ENCODE measurements at places on chromosomes 1 and 21.

DNA sequence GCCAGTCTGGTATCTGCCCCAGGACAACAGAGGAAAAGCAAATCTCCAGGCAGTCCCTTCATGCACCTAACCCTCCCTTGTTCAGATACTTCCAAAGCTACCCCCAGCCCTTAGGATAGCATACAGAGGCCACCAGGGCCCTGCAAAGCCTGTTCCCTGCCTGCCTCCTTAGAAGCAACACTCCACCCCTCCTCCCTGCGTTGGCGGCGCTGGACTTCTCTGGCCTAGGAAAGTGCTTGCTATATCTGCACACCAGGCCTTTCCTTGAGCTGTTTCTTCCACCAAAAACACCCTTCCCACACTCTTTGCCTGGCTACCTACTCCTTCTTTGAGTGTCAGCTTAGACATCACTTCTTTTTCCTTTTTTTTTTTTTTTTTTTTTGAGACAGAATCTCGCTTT is 61.3 kb downstream of the GRIK3 start:
- DNase-seq: no peak

- no peak for DNase-seq
Observed at GRCh38 chr1:85440612-85441011, 24.3 kb downstream of the DDAH1 start.

GRCh38 chr1:31239653-31240241 is at the start of gene NKAIN1:
TSS of gene NKAIN1 (minus strand) at chr1:31239887. CDS start at chr1:31239547, 340 bp downstream.
- DNase-seq: no peak

- peak; percentile 50 for DNase-seq
Observed at GRCh38 chr1:228341450-228341813, 65.2 kb downstream of the TRIM11 start.

DNA sequence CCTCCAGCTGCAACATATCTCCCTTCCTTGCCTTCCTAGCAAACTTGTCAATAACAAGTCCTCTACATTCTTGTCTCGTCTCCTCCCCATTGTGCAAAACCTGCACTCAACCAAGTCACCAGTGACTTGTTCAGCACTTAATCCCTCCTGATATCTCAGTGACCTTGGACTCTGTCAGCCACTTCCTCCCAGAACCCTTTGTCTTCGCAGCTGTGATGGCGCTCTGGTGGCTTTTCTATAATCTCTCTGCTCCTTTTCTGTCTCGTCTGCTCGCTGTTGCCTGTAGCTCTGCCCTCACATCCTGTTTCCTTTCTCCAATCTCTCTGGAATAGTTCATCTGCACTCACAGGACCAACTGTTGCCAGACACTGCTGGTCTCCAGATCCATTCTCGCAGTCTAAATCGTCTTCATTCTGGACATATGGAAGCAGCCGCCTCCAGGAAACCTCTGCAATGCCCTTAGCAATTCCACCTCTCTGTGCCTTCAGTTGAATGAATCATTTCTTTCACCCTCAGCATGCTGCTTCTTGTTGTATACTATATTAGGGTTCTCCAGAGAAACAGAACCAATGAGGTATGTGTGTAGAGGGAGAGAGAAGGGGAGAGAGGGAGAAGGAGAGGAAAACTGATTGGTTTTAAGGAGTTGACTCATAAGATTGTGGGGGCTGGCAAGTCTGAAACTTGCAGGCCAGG is 17.4 kb upstream of the IFNAR2 start:
- DNase-seq: no peak

DNA sequence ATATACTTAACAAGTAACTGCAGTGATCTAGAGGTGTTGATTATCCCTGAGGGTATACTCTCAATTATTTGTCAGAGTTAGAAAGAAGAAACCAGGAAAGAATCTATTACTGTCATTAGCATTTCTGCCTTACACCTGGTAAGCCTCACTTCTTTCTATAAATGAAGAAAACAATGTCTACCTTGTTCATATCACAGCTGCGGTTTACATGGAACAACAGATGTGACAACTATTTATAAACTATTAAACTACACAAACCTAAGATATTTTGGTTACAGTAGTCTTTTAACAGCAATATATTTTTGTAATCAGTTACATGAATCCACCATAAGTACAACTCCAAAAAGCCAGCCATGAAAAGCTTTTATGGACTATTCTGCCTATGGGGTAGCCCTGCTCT is 40.7 kb downstream of the GON4L start:
- DNase-seq: no peak

- DNase-seq: no peak
Observed at GRCh38 chr1:199302554-199302953, 663.7 kb downstream of the PTPRC start.

- no peak for DNase-seq
Observed at GRCh38 chr1:1943834-1944570, 24.9 kb upstream of the TMEM52 start.

- DNase-seq: no peak
Observed at GRCh38 chr1:83545066-83545862, 453.7 kb downstream of the TTLL7 start.

DNA sequence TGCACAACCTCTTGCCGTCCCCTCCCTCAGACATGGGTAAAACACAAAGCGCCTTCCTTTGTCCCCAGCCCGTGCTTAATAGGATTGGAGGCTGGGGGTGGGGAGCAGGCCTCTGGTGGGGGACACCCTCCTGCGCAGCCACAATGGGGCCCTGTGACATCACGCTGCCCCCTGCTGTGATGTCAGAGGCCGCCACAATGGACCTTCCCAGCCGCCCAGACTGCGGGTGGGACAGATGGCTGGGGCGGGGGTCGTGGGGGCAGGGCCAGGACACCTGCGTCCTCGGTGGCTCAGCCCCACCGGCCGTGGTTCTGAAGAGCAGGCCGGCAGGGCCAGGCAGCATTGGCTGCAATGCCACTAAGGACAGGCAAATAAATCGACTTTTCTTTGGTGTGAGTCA is 39.9 kb downstream of the EPHA2 start:
- DNase-seq: no peak

GRCh38 chr1:62691062-62691844 is 3.1 kb upstream of the DOCK7 start:
- DNase-seq: no peak

- DNase-seq: no peak
Observed at GRCh38 chr1:98103617-98104285, 182.9 kb upstream of the DPYD start.

DNA sequence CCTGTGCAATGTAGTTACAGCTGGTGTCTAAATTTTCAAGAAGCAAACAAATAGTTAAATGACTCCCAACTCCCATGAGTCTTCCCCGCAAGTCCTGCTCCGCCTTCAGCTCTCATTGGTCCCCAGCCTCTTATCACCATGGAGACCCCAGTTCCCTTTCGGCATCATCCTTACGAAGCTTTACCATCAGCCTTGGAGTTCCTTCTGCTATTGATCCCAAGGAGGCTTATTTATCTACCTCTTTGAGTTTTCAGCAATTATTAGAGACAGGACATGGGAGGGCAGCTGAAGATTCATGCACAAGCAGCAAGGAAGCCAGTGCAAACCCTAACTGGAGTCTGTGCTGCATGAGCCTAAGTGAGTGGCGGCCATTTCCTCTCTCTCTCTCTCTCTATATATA is 12.3 kb downstream of the KCNA2 start:
- DNase-seq: no peak

DNA sequence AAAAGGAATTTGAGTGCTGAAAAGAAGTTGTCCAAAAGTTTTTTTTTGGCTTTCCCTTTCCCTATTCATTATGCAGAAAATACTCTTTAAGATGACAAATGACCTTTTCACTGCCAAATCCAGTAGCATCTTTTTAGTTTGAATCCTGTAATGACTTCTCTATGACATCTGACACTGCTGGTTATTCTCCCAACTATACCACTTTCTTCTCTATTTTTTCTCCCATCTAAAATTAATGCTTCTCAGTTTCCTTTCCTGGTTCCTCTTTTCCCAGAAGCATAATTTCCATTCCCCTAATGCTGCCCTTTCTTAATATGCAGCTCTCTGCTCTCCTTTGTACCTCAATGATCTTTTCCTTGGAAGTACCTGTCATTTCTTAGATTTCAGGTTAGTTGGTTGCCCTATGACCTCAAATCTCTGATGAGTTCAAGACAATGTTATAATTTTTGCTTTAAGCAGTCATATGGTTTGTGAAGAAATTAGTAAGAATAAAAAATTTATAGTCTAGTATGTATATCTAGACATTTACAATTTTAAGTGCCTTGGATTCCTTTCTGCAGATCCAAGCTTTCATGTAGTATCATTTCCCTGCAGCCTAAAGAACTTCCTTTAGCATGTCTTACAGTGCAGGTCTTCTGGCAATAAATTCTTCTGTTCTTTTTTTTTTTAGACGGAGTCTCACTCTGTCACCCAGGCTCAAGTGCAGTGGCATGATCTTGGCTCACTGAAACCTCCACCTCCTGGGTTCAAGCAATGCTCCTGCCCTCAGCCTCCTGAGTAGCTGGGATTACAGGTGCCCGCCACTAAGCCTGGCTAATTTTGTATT is 150.8 kb downstream of the CDC42BPA start:
- no peak for DNase-seq

- peak; percentile 80 for DNase-seq
Observed at GRCh38 chr1:61742620-61743430, 545 bp downstream of the PATJ start.

- no peak for DNase-seq
Observed at GRCh38 chr1:82034812-82035211, 234.1 kb downstream of the ADGRL2 start.

GRCh38 chr1:4621646-4622045 is 32.8 kb upstream of the AJAP1 start:
- no peak for DNase-seq

DNA sequence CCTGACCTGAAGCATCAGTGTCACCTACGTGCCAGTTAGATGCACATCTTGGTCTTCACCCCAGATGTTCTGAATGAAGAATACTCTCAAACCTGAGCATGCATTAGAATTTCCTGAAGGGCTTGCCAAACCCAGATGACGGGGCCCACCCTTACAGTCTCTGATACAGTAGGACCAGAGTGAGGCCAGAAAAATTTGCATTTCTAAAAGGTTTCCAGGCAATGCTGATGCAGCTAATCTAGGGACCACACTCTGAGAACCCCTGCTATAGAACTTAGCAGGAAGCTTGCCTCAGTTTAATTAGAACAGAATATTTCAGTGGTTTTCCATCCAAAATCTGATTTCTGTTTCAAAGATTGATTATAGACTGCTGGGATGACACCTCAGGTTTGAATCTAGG is 9.9 kb upstream of the CTBS start:
- no peak for DNase-seq

DNA sequence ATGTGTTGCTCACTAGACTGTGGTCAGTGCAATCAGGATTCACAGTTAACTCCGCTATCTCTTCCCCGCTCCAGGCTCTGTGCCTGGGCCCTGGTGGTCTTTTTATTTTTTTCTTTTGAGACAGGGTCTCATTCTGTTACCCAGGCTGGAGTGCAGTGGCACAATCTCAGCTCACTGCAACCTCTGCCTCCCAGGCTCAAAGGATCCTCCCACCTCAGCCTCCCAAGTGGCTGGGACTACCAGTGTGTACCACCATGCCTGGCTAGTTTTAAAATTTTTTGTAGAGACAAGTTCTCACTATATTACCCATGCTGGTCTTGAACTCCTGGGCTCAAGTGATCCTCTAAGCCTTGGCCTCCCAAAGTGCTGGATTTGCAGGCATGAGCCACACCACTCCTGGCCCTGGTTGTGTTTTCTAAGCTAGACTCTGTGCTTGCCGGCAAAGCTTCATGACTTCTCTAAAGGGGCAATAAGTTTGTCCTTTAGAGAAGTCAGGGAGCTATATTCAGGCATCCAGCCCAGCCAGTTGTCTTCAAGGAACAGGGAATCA is 1.4 kb downstream of the RCSD1 start:
- DNase-seq: no peak

DNA sequence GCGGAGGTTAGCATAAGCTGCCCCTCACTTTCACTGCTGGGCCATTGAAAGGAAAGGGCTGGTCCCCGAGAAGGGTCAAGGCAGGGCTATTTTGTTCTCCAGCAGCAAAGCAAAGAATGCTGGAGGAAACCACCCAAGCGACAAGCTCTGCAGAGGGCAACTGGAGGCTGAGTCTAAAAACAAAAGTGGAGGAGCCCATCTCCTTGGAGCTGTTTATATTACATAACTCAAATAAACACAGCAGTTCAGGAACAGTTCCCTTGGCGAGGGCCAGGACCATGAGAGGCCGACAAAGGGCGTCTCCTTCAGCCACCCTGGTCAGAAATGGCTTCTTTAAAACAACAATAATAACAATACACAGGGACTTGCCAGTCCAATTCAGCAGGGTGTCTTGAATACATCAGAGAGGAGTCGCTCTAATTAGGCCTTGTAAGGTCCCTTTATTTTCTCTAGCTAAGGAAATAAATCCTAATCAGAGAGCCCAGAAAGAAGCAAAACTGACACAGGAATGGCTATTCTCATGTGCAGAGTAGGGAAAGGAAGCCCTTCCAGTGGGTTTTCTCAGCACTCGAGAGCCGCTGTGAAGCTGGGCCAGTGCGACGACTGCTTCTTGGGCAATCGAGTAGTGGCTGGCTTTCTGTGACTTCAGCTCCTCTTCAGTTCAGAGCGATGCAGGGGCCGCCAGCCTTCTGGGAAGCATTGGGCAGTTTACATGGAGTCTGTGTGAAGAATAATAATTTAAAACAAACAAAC is 57.0 kb upstream of the TARBP1 start:
- peak; percentile 81 for DNase-seq

GRCh38 chr1:14240265-14240664 is 358.2 kb upstream of the KAZN start:
- DNase-seq: no peak

GRCh38 chr1:176466514-176466913 is 3.5 kb downstream of the PAPPA2 start:
- DNase-seq: no peak
